ENCODE measurements at places on chromosomes 5 and 9. TPM values are rescaled to one million over a fixed set of nuclear protein-coding genes. Genes with fewer than 3 reads are reported as not detected.

The SPAG8 gene
- 18.9 TPM for total RNA-seq

The CENPK gene
- total RNA-seq = 17.0 TPM

The ANXA2R gene
- 10.2 TPM for total RNA-seq

The TNFSF15 gene
- 0.06 TPM for total RNA-seq

The OCLN gene
- 16.0 TPM for total RNA-seq

The LIFR gene
- 63.9 TPM for total RNA-seq

The C9 gene
- total RNA-seq = 0.16 TPM

The EFNA5 gene
- total RNA-seq = 3.5 TPM

The OBP2B gene
- 53.0 TPM for total RNA-seq

The PCDHB16 gene
- total RNA-seq = 3.3 TPM

The NUTM2G gene
- 1.3 TPM for total RNA-seq

The TLR4 gene
- total RNA-seq = 3.7 TPM

The RNF180 gene
- 25.6 TPM for total RNA-seq

The SHISAL2B gene
- 1.0 TPM for total RNA-seq

The ADGRD2 gene
- total RNA-seq = 0.31 TPM

The CDHR2 gene
- total RNA-seq = 60.5 TPM

The PCDHA3 gene
- total RNA-seq = 2.0 TPM

The C9orf152 gene
- total RNA-seq = not detected

The CAMK4 gene
- total RNA-seq = 35.4 TPM

The FAM221B gene
- 7.2 TPM for total RNA-seq

The ROPN1L gene
- total RNA-seq = 333 TPM

The SPINK6 gene
- total RNA-seq = not detected

The SLC1A1 gene
- 1.1 TPM for total RNA-seq

The CD14 gene
- total RNA-seq = 23.7 TPM

The TMEFF1 gene
- 5.9 TPM for total RNA-seq

The ARHGEF39 gene
- total RNA-seq = 6.5 TPM

The QRFP gene
- total RNA-seq = 0.24 TPM

The ENTREP1 gene
- 7.9 TPM for total RNA-seq

The IL4 gene
- not detected for total RNA-seq

The RNF183 gene
- total RNA-seq = 1.9 TPM

The CMYA5 gene
- total RNA-seq = 33.8 TPM

The TAF11L2 gene
- not detected for total RNA-seq

All from testis (tissue), 5 donors.